NCI-H2029 treated with DMSO at 0.1 percent for 48 hours (cell line): ENCODE measurements at places on chromosomes 6 and 20.

- DNase-seq = no peak
These were observed 317.1 kb downstream of the PLCB1 start for GRCh38 chr20:8449123-8449522.

GRCh38 chr6:33672808-33673207, 38.7 kb downstream of the UQCC2 start:
- no peak for DNase-seq

GRCh38 chr6:125748406-125749172, 843 bp upstream of the HEY2 start:
- peak; percentile 85 for DNase-seq

- no peak for DNase-seq
These were observed 13.9 kb upstream of the ADGRF5 start for GRCh38 chr6:46935687-46936086.

DNA sequence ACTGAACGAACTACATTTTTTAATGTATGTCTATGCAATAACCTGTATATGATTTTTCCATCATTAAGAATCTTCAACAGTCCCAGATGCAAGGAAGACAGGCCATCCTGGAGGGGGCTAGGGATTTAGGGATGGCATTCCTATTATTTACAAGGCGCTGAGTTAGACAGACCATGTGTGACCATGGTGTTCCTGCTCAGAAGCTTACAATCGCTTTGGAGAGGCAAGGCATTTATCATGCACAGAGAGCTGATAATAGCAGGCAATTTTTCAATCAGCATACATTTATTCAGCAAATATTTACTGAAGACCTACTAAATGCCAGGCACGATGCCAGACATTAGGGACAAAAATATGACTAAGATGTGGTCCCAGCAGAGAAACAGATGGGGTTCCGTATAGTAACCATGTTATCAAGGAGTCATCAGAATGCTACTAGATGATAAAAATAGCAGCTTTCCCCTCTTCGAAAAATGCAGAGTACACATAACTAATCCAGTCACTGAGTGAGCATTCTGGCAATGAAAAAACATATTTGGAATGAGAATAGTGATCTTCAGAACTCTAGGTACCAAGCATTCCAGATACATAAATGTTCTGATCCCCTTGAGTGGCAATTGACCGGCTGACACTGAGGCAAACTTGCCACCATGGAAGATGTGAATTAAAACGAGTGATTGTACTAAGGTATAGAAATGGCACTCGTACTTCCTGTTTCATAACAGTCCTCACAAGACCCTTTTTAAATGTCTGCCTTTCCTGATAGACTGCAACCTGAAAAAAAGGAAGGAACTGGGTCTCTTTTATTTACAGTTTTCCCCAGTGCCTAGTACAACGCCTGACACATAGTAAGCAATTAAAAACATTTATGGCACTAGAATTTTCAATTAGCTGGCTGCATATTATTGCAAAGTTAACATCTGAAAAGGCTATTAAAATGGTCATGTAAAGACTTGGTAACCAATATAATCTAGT, 135.7 kb downstream of the ATXN1 start:
- no peak for DNase-seq

GRCh38 chr6:155980014-155980767, 524.6 kb upstream of the NOX3 start:
- DNase-seq = no peak

DNA sequence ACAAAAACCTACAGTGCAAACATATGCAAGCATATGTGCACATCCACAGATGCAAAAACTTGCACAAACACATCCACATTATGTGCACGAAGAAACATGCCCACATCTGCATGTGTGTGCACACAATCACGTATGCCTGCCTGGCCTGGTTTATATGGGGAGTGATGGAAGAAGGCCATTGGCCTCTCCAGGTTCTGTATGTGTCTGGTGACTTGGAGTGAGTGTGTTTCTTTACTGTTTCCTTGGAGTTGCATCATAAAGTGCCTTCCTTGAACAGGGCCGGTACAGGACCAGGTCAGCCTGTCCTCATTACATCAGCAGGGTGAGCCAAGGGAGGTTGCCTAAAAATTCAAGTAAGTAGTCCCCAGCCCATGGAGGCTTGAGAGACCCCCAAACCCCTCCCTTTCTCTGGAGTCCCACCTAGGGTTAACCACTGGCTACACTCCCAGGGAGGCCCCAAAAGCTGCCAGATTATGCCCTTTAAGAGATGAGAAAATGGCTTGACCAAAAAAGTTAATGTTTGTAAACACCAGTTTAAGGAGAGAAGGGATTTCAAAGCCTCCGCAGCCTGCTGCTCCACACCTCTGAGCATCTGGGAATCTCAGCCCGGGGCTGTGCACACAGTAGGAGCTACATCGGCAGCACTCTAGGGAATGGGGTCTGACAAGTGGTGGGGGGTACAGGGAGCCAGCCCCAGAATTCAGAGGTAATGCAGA, 140.8 kb downstream of the VEGFA start:
- DNase-seq = no peak

GRCh38 chr20:33387177-33387576, 14.1 kb downstream of the CDK5RAP1 start:
- DNase-seq = no peak

- DNase-seq = no peak
These were observed 40.3 kb downstream of the PTPN1 start for GRCh38 chr20:50550531-50550930.

DNA sequence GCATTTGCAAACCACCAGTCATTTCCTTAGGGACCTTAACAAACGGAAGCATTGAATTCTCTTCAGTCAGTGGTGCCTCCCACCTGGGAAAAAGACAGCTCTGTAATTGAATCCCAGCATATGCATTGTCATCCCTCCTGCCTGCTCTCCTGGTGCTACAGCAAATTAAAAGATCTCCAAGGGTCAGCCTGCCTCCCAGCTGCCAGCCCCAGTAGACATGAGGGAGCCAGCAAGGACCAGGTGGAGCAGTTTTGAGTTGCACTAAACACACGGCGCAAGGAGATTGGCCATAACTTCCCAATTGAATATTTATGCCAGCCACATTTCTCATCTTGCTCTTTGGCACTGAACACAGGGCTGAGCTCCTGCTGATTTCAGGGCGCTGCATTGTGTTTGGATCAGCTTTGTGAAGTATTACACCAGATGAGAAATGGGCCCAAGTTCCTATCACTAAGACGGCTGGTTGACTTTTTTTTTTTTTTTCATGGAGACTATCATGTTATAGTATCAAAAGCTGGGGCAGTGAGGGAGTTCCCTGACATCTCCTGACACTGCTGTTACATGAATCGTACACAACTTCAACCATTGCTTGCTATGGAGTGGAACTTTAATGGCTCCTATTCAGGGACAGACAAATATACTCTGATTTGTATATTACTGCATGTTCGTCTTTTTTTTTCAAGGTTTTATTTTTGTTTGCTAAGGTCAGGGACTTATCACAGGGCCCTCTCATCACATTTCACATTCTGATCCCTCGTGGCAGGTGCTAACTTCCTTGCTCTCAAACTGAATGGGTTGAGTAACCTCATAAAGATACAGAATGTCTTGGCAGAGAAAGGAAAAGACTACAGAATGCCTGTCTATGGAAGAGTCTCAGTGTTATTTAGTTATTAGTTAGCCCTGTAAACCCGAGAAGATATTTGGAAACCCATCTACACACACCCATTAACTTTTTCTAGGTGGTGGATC, 191.1 kb downstream of the EYA4 start:
- no peak for DNase-seq

GRCh38 chr6:87501809-87502572, 29.2 kb downstream of the SLC35A1 start:
- DNase-seq = no peak

- no peak for DNase-seq
These were observed 80.3 kb downstream of the NDUFAF5 start for GRCh38 chr20:13865156-13865555.

- no peak for DNase-seq
These were observed 1.6 kb upstream of the ADRM1 start for GRCh38 chr20:62301111-62301668.

DNA sequence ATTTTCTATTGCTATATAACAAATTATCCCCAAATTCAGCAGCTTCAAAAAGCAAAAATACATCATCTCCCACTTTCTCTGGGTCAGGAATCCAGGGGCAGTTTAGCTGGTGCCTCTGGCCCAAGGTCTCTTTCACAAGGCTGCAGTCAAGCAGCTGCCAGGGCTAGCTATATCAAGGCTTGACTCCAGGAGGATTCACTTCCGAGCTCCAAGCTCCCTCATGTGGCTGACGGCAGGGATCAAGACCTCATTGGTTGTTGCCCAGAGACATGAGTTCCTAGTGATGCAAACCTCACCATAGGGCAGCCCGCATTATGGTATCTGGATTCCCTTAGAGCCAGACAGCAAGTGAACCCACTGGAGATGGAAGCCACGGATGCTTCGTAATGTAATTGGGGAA, 1.3 kb upstream of the VNN1 start:
- DNase-seq = no peak

DNA sequence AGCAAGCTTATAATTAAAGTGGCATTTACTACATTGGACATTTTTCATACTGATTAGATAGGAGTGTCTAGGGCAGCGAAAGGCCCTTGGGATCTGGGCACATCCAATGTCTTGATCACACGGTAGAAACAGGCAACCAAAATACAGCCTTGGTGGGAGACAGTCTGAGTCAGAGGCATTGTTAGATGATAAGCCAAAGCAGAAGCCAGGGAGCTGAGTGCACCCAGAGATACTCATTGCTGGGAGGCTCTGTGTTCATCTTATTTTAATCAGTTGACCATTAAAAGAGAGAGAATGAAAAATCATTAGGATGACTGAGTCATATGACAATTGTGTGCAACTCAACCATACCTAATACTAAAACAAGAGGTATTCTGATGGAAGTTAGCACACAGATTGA, 109.5 kb downstream of the LCA5 start:
- no peak for DNase-seq

DNA sequence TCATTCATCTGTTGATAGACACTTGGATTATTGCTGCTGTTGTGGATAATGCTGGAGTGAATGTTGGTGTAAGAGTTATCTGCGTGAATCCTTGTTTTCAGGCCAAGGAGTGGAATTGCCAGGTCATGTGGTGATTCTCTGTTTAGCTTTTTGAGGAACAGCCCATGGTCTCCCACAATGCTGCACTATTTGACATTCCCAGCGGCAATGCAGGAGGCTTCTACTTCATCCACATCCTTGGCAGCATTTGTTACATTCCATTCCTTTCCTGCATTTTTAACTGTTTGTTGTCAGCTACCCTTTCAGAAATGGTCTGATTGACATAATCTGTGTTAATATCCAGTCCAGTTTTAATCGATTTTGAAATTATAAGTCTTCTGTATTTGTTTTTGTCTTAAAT, 51.7 kb upstream of the CLDN20 start:
- no peak for DNase-seq

GRCh38 chr6:6518631-6519427, 69.7 kb upstream of the LY86 start:
- DNase-seq = no peak

DNA sequence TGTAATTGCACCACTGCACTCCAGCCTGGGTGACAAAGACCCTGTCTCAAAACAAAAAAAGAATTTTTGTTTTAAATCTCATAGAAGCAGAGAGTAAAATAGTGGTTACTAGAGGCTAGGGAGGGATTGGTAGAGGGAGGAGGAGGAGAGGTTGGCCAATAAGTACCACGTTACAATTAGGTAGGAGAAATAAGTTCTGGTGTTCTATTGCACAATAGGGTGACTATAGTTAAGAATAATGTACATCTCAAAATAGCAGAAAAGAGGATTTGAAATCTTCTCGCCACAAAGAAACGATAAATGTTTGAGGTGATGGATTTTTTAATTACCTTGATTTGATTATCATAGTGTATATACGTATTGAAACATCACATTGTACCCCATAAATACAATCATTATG, 27.1 kb upstream of the TOP1 start:
- DNase-seq = no peak

DNA sequence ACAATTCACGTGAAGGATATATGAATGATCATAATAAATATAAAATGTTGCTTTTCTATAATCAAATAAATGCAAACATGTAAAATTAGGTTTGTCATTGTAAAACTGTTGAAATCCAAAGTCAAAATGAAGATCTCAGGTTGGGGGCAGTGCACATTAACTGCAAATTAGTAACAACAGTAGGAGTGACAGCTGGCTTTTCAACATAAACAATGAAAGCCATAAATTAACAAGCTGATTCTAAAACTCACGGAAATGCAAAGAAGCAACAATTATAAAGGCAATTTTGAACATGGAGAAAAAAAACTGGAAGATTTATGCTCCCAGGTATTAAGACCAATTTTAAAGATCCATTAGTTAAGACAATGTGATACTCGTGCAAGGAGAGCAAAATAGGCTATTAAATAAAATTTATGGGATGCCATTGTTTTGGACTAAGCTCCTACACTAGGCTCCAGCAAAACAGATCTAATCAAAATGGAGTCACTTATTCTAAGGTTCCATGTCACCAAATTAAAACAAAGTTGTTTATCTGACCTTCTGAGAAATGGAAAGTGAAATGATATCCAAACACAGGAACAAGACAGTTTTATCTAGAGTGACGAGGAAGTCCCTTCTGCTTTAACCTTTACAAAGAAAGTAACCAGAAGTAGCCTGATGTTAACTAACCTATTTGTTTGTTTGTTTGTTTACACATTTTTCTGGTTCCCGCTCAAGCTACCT, 770.8 kb downstream of the EPHA7 start:
- DNase-seq = no peak

DNA sequence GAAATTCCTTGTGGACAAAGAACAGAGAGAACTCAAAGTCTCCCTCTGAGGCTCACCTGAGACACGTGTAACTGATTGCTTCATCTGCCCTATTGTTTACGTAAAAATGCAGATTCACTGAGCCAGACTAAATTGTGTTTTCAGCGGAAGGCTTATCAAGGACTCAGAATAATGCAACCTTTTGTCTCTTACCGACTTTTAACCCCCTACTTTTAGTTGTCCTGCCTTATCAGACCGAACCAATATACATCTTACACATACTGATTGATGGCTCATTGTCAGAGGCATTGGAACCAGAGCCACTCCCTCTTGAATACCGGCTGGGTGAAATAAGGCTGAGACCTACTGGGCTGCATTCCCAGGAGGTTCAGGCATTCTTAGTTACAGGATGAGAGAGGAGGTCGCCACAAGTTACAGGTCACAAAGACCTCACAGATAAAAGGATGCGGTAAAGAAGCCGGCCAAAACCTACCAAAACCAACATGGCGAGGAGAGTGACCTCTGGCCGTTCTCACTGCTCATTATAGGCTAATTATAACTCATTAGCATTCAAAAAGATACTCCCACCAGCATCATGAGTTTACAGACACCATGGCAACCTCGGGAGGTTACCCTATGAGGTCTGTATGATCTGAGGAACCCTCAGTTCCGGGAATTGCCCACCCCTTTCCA, 95.5 kb upstream of the ZNF184 start:
- no peak for DNase-seq

GRCh38 chr6:44228836-44229235, 5.4 kb downstream of the SLC29A1 start:
- no peak for DNase-seq
